ENCODE measurements at places on chromosomes 6 and 20.

DNA sequence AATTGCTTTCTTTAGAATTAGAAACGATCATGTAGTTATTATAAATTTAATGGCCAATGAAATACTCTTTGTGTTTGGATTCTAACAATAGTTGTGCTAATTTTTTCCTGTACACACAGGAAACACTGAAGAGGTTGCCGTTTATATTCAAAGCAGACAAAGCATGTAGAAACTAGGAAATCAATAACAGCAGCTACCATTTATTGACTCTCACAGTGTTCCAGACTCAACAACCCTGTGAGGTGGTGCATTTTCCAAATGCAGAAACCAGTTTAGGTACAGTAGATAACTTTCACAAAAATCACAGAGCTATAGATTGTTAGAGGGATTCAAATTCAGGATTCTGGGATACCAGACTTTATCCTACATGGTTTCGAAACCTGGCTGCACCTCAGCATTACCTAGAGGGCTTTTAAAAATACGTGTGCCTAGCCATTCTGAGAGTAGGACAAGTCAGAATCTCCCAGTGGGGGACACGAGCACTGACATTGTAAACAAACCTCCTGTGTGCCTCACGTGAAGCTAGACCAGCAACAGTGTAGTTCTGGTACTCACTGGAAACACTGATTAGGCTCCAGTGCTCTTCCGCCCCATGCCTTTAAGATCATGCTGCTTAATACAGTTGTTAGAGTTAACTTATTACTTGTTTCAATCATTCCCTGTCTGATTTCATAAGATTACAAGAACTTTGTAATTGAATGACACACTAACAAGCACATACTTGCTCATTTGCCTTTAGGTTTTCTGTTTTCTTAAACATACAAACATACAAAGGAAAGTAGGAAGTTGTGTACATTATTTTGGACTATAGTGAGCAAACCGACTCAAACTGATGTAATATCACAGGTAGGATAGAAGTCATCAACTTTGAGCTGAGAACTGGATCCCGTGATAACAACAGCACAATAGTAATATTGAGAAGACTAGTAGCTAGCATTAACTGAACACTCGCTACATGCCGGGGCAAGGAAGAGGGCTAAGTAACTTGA is 65.8 kb downstream of the MAP3K4 start:
- DNase-seq = no peak

DNA sequence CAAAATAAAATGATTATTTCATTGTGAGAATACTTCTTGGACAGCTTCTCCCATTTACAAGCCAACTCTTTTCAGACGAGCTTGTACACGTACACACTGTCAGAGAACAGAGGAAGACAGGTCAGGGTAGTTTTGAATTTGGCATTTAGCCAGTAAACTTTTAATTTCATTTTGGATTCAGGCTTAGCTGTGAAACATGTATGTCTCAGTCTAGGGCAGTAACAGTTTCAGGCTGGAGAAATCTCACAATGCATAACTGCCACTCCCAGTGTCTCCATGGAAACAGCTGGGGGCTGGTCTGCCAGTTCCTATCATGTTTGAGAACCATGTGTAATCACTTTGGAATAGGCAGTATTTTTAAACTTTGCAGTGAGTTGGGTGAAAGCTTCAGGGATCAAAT is 22.0 kb upstream of the QKI start:
- DNase-seq = no peak

GRCh38 chr6:82507112-82507511 is 143.5 kb downstream of the TPBG start:
- no peak for DNase-seq

DNA sequence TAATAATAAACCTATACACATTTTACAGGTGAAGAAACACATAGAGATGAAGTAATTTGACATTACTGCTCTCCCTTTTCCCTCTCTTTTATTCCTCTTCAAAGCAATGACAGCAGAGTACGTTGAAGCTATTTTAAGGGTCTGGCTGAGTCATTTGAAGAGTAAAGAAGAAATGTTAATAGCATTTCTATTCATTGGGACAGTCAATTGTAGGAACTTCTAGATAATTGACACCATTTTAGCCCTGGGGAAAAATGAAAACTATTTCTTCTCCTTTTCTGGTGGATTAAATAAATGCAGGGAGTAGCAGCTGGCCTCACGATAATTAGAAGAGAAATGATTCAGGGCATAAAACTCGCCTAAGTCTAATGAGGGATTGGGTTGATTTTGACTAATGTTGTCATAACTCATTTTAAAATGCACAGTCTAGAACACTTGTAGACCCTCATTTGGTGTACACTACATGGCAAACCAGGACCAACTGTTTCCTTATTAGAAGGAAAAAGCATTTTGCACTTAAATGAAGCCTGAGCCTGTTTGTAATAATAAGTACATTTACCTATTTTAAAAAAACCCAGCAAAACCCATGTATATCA is 48.1 kb downstream of the RIPOR2 start:
- no peak for DNase-seq

GRCh38 chr6:15364401-15365037 is 118.7 kb downstream of the JARID2 start:
- DNase-seq = no peak

DNA sequence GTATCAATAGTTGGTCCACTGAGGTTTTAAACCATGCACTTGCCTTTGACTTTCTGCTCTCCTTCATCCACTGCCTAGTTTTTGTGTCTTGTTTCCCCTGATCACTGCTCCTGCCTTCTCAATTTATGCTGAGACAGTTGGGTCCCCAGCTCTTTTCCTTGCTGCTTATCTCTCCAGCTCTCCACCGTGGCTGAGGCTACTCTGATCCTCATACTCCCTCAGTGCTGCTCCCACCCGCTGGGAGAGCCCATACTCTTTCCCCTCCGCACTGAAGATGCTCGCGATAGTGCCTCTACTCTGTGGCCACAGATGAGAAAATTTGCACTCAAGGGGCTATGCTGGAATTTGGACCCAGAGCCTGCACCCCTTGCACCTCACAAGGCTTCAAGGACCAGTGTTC is 3.4 kb upstream of the THBD start:
- no peak for DNase-seq

DNA sequence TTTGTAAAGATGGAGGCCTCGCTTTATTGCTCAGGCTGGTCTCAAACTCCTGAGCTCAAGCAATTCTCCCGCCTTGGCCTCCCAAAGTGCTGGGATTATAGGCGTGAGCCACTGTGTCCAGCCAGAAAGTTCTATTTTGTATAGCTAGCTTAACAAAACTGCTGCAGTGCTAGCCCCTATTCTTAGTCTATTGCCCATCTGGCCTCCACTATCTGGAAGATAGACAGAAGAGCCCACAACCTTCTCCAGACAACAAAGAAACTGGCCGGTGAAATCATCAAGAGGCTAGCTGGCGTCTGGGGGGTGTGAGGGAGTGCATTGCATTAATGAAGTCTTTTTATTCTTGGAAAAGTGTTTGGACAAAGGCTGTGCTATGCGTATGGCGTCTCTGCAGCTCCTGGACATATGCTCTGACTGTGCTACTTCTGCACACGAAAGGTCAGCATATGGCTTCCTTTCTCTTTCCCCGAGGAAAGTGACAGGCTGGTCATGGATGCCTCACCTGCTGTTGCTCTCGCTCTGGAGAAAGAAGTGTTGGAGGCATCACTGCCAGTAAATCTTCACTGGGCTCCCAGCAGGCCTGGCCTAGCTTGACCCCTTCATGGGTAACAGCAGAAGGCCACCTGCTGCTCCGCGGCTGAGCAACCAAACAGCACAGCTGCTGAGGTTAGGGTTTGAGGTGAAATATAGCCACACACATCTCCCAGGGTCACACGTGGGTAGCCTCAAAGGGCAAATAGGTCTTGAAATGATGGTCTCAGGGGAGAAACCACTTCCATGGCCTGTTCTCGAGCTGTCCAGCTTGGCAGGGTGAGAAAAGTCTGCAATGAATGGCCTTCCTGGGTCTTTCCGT is 95.1 kb upstream of the IYD start:
- DNase-seq = no peak
